ENCODE measurements at places on chromosomes 7 and 10. TPM values are rescaled to one million over a fixed set of nuclear protein-coding genes. Genes with fewer than 3 reads are reported as not detected.

The MMS19 gene
- 64.7 TPM for total RNA-seq

The RELN gene
- not detected for total RNA-seq

The SPAM1 gene
- total RNA-seq: not detected

GRCh38 chr7:116230191-116231005, 20.1 kb downstream of the TES start:
- DNase-seq: no peak

All from activated CD4-positive, alpha-beta T cell treated with anti-CD3 and anti-CD28 coated beads, Interleukin-2, amount 10 ng/mL, durations not matched to agents 7 days and 5 days (primary cell).